ENCODE measurements at places on chromosomes 11 and 22. TPM values are rescaled to one million over a fixed set of nuclear protein-coding genes. Genes with fewer than 3 reads are reported as not detected.

DNA sequence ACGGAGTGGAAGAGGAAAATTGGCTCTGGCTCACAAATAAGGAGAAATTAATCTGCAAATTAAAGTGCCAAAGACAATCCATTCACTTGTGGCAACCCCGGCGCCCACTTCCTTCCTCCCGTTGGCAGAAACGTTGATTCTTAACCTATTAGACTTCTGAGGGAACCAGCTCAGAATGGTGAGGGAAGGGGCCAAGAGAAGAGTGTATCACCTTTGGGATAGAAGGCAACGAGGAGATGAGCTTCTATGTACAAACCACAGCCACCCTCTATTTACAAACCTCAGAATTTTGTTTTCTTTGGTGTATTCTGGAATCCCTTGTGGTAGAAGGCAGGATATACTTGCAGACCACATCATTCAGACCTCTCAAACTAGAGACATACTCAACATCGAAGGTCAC is 1.1 kb downstream of the MB start:
- DNase-seq, result no peak

GRCh38 chr11:96035740-96036078 is 111.8 kb upstream of the MTMR2 start:
- no peak for DNase-seq

DNA sequence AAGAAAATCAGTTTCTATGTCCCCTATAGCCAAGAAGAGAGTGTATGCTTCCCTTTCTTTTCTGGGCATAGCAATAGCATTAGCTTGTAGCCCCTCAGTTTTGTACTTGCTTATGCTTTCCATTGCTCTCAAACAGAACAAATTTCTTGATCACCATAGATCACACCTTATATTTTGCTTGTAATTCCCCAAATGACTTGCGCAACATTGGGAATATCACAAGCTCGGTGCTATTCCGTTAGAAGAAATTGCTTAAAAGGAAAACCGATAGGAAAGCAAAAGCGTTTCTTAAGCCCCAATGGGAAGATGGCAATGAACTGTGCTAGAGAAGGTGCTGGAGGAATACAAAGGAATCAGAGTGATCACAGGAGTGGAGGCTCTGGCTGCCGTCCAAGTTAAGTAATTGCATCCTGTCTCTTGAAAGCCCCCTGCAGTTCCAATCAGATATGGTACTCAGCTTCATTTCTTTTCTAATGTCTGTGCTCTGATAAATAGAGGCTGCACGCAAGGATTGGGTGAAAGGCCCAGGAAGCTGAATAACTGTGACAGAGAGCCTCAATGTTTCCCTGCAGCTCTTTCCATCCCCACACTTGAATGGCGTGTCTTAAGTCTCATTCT is 182.1 kb upstream of the KIRREL3 start:
- no peak for DNase-seq

GRCh38 chr11:118789501-118790356 is 1.2 kb downstream of the DDX6 start:
- peak; percentile 57 for DNase-seq

DNA sequence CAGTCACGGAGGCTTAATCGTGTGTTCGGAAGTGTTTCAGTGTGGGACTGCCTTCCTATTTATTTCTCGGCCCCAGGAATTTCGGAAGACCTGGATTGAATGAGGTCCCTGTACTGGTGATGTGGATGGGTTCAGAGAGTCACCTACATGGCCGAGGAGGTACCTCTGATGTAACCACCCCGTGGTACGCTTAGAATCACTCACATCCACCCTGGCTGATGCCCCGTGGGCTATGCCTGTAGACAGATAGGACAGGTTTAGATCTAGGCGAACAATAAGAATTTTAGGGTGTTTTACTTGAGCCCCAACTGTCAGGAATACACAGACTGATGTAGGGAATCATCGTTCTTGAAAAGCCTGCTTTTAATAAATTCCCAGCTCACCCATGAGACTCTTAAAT is 2.0 kb downstream of the MPPED1 start:
- no peak for DNase-seq

GALNT18 gene
- not detected for total RNA-seq

HTR3A gene
- total RNA-seq, result not detected

MCAT gene
- total RNA-seq, result 5.9 TPM

PLA2G3 gene
- not detected for total RNA-seq

Data from CD8-positive, alpha-beta T cell (primary cell).